ENCODE measurements at places on chromosomes 4 and X.

GRCh38 chr4:178165251-178165950 lies 723.2 kb upstream of the AGA start:
- DNase-seq = no peak

DNA sequence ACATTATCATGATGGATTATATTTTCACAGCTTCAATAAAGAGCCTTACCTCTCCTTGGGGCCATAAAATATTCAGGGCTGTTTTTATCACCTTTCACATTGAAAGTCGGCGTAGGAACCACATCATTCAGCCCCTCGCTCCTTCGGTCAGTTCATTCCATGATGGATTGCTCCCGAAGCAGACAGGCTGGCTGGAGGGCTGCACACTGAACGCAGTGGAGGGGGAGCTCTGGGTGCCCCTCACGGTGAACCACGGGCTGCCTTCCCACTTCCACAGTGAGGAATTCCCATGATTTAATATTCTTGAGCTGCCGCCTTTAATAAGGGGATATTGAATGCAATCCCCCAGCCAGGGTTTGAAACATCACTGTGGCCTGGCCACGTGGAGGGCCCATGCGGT lies 16.0 kb downstream of the PPP2R2C start:
- DNase-seq = no peak

GRCh38 chr4:181950372-181951127 lies 292.7 kb upstream of the TENM3 start:
- no peak for DNase-seq

DNA sequence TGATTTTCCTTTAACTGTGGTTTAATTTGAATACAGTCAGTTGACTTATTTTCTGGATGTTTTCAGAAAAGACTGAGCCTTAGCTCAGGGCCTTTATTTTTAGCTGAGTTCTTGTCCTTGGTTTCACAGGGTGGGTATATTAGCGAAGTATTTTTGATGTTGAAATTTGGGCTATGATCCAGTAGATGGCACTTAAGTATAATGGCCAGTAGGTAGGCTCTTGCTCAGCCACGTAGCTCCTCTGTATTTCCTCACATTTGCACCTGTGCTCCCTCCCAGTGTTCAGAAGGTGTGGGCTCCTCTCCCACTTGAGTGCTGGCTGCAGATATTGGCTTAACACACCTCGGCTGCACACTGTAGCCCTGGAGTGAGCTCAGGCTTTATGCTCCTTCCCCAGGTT lies 549.9 kb upstream of the AMOT start:
- no peak for DNase-seq

- no peak for DNase-seq
Observed at GRCh38 chr4:87881115-87881514, 48.3 kb downstream of the MEPE start.

DNA sequence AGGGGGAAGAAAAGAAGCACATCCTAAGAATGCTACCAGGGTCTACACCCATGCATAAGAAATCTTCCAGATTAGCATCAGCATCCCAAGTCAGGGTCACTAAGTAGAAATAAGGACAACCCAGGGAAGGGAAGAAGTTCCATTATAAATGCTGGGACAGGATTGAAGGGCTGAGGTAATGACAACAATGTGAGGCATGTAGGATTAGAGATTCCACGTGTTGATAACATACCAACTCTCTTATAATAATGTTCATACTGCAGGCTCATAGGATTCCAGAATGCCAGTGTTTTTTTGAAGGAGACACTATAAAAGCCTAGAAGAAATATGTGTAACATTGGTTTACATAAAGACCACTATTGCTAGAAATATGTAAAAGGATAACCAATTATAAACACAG lies 201.2 kb downstream of the MID1IP1 start:
- DNase-seq = no peak

- no peak for DNase-seq
Observed at GRCh38 chrX:112450810-112451209, 228.9 kb downstream of the LHFPL1 start.

GRCh38 chr4:115126491-115126890 lies 13.1 kb upstream of the NDST4 start:
- no peak for DNase-seq

- no peak for DNase-seq
Observed at GRCh38 chr4:26489101-26489985, 941 bp downstream of the CCKAR start.

DNA sequence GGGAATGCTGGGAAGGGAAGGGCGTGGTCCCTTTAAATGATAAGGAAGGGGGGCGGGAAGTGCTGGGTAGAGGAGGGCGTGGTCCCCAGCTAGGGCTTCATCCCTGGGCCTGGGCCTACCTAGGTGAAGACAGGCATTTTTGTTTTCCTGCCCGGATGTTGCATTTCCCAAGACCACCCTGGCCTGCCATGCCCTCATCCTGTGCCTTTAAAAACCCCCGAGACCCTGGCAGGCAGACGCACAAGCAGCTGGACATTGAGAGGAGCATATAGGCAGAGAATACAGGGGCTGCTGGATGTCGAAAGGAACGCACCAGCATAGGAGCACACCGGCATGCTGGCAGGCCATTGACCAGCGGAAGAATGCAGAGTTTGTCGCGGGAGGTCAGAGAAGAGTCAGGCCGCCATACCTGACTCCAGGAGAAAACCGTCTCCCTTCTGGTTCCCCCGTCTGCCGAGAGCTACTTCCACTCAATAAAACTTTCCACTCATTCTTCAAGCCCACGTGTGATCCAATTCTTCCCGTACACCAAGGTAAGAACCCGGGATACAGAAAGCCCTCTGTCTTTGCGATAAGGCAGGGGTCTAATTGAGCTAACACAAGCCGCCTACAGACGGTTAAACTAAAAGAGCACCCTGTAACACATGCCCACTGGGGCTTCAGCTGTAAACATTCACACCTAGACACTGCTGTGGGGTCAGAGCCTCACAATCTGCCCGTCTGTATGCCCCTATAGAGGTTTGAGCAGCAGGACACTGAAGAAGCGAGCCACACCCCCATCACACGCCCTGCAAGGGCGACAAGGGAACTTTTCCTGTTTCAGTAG lies 2.9 kb upstream of the AGA start:
- DNase-seq = no peak

GRCh38 chrX:16138108-16138427 lies 14.7 kb downstream of the GRPR start:
- DNase-seq = no peak

DNA sequence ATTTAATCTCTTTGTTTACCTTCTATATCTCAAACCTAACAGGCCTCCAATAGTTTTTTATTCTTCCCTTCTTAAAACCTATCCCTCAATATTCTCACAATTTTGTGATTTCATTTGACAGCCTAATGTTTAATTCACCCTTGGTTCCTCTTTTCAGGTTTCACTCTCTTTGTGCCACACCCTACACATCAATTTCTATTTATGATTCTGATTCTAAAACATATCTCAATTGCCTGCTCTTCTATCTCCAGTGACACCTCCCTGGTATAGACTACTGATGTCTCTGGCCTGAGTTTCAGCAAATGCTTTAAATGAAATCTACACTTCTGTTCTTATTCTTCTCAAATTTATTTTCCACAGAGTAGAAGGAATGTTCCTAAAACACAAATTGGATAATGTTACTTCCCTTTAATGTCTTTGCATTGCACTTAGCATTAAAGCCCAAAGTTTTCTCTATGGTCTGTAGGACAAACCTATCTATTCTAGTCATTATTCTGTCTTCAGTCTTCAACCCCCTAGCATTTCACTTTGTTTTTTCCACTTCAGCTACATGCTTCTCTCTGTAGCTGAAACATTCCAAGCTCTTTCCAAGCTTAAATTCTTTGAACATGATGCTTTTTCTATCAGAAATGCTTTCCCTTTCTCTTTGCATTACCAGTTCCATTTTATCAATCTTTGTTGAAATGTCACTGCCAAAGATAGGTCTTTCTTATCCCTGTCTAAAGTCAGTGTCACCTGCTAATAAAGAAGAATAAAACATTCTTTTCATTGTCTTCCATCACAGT lies 622.0 kb downstream of the CENPC start:
- no peak for DNase-seq

- DNase-seq = peak; percentile 64
Observed at GRCh38 chr4:121071640-121072223, 603 bp downstream of the NDNF start.

- no peak for DNase-seq
Observed at GRCh38 chr4:182213004-182213403, 30.2 kb upstream of the TENM3 start.

DNA sequence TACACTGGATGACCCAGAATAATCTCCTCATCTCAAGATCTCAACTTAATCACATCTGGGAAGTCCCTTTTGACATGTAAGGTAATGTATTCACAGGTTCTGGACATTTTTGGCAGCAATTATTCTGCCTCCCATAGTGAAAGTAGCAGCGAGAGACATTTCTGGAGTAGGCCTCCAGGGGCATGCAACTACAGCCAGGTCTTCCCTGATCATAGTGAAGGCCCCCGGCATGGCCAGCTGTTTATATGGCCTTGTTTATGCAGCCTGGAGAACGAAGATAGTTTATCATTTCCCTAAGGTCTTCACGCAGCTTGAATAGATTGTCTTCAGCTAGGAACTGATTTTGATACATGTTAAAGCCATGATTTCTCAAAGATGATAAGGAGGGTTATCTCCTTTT lies 139.9 kb downstream of the RNF150 start:
- DNase-seq = no peak

GRCh38 chr4:151266497-151266896 lies 10.5 kb upstream of the PRSS48 start:
- no peak for DNase-seq

DNA sequence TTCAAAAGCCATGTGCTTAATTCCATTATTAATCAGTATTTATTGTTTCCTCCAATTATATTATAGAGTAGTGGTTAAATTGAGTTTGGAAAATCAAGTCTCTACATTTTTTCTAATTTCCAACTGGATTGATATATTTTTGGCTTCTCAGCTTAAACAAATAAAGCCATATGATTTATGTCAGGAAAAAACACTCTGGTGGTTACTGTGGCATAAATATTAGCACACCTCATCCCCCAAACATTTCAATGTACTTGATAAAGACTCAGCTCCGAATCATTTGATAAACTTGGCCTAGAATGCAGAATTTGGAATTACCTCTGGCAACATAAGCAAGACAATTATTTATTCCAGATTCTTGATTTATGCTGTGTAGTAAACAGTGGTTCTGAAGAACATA lies 2313.8 kb downstream of the ARAP2 start:
- no peak for DNase-seq

DNA sequence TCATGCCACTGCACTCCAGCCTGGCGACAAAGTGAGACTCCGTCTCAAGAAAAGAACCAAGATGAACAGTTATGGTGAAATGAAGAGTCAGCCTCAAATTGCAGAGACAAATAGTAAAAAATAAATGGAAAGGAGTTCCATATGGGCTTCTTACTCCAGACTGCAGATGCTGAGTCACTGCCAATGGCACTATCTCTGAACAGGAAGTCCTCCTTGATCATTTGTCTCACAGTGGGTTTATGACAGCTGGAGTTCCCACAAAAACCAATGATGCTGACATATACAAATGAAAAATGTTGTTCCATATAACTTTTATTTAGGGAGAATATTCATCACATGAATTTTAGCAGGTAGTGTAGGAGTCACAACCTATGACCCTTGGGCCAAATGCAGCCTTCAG lies 631.6 kb downstream of the PCDH18 start:
- DNase-seq = no peak

- DNase-seq = no peak
Observed at GRCh38 chr4:3148926-3149325, 74.4 kb downstream of the HTT start.

- DNase-seq = no peak
Observed at GRCh38 chr4:148965080-148965479, 522.9 kb upstream of the NR3C2 start.

DNA sequence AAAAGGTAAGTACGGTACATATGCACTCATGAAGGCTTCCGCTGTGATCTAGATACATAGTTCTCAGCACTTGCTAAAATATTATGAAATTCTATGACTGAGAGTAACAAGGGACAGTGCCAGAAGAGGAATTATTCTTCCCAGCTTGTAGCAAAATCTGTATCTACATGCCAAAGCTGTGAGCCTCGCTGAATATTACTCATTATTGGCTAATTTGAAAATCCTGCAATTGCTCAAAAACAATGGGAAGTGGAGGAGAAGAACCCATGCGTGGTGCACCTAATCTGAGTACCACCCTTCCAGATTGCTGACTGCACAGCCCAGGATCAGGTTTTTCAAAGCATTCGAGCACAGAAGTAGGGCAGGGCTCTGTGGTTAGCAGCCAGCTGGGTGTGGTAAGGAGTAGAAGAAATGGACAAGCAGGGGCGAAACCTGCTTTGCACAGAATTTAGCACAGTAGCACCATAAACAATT lies 17.4 kb upstream of the PDCL2 start:
- no peak for DNase-seq

DNA sequence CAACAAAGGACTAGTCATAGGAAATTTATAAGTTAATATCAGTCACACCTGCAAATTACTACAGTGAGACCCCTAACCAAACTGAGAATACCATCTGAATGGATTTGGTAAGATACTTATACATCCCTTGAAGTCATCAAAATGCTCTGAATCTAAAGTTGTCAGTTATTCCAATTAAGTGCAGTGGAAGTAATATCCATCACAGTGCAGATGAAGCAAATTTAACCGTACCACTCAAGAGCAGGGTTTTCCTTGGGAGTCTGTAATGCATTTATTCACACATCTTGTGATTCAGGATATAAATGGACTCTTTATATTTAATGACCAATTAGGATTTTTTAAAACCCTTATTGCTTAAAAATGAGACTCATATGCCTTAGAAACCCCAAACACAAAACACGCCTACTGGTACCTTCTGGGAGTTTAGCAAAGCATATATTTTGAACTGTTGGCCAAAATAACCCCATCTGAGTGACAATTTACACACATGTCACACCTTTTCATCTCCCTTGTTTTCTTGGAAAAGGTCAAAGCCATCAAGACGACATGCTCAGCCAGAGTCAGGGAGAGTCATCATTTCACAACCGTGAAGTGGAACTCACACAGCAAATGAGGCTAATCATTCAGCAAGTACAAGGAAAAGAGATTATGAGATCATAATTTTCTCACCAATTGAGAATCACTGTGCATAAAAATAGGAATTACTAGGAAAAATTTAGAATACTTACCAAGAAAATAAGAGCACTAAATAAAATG lies 303.7 kb downstream of the HNRNPD start:
- DNase-seq = no peak

- DNase-seq = no peak
Observed at GRCh38 chr4:14070289-14070880, 442.9 kb upstream of the BOD1L1 start.

DNA sequence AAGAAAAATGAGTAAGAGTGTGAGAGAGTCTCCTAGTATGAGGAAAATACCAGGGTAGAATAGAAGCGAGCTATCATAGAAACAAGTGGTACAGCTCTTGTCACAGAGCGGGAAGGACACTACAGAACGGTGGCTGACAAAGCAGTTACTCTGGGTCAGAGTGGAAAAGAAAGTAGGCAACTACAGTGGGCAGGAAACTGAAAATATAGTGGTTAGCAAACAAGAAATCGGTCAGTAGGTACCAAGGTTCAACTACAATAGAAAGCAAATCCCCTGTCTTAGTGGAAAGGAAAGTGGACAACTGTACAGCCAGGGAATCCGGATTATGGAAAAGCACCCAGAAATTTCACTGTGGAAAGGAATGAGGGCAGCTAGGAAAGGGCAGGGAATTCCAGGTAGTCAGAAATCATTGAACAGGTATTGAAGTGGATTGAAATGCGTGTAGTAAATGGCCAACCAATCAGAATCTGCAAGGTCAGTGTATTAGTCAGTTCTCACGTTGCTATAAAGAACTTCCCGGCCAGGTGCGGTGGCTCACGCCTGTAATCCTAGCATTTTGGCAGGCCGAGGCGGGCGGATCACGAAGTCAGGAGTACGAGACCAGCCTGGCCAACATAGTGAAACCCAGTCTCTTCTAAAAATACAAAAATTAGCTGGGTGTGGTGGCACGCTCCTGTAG lies 219.6 kb upstream of the DIAPH2 start:
- no peak for DNase-seq

Data from sigmoid colon (tissue), 7 donors.